ENCODE measurements at places on chromosomes 7 and 10.
A peak's percentile ranks its signal among the peaks of the same experiment; 100 is the strongest.

DNA sequence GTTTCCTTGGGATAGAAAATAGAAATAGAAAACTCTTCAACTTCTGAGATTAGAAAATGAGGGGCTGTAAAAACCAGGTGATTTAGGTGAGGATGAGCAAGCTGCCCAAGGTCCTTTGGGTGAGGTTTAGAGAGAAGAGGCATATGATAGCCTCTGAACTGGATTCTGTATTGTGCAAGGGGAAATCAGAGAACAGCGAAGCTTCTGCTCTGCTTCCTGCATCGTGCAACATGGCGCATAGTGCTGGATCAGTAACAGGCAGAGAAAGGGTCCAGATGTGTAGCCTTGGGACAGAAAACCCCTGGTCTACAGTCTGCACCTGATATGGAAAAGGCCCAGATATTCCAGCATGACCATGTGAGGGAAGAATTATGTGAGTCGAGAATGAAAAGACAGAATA is 121.7 kb downstream of the MBL2 start:
- no peak for DNase-seq

DNA sequence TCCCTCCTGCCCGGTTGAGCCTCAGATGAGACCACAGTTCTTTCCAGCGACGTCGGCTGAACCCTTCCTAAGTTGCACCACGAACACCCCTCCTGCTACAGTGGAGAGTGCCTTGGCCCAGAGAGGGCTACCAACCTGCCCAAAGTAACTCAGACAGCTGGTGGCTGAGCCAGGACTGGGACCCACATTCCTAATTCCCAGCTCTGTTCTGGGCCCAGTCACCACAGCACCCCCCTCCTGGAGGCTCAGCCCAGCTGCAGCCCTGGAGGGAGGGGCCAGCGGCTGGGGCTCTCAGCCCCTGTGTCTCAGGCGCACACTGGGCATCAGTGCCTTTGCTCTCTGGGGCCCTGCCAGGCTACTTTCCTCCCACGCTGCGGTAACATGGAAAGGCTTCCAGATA is 10.6 kb downstream of the ATP6V1F start:
- no peak for DNase-seq

- no peak for DNase-seq
Measured at GRCh38 chr7:73605601-73606220, 18.6 kb downstream of the MLXIPL start.

DNA sequence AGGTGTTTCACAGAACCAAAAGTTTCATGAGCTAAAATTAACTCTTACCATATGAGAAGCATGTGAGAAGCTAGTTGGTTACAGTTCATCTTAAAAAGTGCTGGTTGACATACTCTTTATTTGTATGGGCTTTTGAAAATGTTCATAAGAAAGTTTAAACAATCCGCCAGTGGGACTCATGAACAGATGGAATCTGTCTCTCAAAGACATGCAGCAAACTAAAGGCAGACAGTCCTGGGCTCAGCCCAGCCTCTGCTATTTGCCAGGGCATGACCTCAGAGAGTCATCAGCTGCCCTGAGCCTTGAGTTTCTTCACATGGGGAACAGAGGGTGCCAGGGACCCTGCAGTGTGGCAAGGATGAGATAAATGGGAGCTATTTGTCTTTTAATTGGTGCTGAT is 3.2 kb downstream of the PYROXD2 start:
- no peak for DNase-seq

DNA sequence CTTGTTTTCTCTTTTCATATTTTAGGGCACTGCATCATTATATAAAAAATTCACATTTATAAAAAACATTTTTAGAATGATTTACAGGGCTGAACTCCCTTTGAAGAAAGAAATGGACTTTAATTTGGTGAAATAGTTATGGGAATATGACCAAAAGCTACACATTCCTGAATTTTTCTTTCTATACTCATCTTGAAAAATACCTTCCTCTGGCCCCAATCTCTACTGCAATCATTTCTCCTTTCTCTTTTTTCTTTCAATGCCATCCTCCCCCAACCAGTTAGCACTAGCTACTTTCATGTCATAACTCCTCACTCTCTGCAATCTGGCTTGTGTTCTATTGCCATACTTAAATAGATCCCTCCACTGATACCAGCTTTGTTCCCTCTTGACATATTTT is 6.2 kb downstream of the WNT8B start:
- DNase-seq, result no peak

DNA sequence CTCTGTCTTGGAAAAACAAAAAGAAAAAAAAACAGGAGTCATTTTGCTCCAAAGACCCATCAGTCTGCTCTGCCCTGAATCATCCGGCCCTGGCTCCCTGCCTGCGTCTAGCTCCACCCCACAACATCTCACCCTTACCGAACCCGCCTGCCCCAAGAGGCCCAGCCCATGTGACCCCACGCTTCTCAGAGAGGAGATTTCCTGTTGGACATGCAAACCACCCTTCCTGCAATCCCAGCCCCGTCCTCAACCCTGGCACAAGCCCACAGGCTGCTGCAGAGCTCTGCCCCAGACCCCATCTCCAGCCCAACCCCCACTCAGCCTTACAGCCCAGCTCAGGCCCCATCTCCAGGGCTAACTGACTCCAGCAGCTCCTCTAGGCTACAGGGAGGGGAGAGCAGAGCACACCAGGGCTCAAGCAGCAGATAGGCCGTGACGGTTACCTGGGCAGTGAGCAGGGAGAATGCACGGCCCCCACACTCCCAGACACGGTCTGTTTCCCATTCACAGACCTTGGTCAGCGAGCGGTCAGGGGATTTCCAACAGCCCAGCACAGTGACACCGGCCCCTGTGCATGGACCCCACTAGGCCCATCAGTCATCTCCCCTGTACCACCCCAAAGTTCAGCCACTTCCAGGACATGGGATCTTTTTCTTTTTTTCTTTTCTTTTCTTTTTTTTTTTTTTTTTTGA is 69.9 kb upstream of the GTF2I start:
- DNase-seq, result no peak

- DNase-seq, result no peak
Measured at GRCh38 chr7:157537056-157537455, 200.3 kb downstream of the DNAJB6 start.

- DNase-seq, result no peak
Measured at GRCh38 chr7:144821067-144821466, 14.8 kb downstream of the TPK1 start.

DNA sequence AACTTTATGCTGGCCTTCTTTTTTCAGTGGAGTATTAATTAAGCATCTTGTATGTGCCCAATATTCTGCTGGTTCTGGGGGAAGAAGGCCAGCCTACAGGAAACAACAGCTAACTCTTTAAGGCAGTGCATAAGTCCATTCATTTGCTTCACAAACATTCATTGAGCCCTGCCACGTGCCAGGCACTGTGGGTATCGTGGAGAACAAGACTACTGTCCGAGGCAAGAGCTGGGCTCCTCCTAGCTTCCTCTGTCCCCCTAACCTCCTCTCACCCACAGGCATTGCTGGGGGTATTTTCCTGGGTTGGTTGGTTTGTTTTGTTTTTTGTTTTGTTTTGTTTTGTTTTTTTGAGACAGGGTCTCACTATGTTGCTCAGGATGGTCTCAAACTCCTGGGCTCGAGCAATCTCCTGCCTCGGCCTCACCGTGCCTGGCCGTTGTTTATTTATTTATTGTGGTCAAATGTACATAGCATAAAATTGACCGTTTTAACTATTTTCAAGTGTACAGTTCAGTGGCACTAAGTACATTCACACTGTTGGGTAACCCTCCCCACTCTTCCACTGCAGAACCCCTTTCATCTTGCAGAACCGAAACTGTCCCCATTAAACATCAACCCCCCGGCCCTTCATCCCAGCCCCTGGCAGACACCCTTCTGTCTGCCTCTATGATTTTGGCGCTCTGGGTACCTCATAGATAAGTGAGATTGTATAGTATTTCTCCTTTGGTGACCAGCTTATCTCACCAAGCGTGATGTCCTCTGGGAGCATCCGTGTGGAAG is 32.6 kb downstream of the CHST3 start:
- DNase-seq, result peak; percentile 60

GRCh38 chr7:151079199-151079910 is 1.3 kb downstream of the FASTK start:
- DNase-seq, result no peak

- no peak for DNase-seq
Measured at GRCh38 chr7:47196106-47196645, 385.7 kb downstream of the TNS3 start.

DNA sequence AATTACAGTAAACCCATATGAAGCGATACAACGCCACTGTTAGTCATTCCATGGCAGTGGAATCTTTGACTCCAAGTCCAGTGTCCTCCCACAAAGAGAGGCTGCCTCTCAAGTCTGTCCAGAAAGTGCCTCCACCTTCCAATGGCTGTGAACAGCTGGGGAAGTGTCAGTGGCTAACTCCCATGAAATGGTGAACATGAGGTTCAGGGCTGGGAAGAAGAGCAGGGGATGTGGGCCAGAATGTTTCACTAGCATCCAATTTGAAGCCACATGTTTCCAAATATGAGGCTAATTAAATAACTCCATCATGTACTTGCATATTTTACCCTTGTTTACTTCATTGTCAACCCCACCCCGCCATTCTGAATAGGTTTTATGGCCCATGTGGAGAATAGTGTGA is 53.1 kb upstream of the CHST15 start:
- no peak for DNase-seq

GRCh38 chr7:29468196-29468595 is 95.4 kb upstream of the PRR15 start:
- no peak for DNase-seq

- no peak for DNase-seq
Measured at GRCh38 chr10:34815185-34816084, at the start of gene PARD3. Gene PARD3, minus strand, starts transcription at chr10:34815296. Its CDS starts 301 bp downstream, at chr10:34814995.

GRCh38 chr10:102642736-102643335 is 1.4 kb upstream of the TRIM8 start:
- DNase-seq, result peak; percentile 47

DNA sequence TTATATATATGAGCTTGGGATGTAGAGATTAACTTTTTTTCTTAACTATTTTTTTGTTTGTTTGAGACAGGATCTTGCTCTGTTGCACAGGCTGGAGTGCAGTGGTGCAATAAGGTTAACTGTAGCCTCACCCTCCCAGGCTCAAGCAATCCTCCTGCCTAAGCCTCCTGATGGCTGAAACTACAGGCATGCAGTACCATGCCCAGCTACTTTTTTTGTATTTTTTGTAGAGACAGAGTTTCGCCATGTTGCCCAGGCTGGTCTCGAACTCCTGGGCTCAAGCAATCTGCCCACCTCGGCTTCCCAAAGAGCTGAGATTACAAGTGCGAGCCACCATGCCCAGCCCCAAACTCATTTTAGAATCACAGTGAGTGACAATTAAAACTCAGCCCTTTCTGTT is 105.2 kb downstream of the CUBN start:
- DNase-seq, result no peak

DNA sequence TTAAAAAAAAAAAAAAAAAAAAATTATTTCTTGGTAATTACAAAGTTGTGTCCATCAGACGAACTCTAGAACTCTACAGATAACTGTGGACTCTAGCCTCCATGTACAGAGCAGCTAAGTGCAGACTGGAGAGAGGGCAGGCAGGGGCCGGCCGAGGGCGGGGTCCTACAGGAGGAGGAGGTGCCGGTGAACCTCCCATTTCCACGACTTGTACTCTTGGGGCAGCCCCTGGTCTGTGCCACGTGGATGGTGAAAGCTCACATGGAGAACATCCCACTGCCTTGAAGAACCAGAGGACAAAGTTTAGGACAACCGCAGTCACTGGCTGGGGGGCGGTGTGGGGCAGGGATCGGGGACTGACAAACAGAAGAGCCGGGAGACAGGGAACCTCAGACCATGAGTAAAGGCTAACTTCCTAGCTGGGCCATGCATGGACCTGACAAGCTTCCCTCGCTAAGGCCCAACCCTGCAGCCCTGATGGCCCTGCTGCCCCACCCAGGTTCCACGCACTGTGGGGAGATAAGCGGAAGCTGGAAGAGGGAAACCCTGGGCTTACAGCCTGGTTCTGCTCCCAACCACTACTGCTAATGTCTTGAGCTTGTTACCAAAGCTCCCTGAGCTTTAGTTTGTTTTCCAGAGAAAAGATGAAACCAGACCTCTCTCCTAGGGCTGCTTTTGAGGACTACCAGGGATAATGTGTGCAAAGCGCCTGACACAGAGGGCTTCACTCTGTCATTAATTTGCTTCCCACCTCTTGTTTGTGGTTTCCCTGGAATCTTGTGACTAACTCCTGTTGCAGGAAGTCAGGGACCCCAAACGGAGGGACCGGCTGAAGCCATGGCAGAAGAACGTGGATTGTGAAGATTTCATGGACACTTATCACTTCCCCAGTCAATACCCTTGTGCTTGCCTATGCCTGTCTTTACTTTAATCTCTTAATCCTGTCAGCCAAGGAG is 16.1 kb upstream of the SEC61G start:
- DNase-seq, result no peak
